ENCODE measurements at places on chromosomes 2 and 18.
A peak's percentile ranks its signal among the peaks of the same experiment; 100 is the strongest.

DNA sequence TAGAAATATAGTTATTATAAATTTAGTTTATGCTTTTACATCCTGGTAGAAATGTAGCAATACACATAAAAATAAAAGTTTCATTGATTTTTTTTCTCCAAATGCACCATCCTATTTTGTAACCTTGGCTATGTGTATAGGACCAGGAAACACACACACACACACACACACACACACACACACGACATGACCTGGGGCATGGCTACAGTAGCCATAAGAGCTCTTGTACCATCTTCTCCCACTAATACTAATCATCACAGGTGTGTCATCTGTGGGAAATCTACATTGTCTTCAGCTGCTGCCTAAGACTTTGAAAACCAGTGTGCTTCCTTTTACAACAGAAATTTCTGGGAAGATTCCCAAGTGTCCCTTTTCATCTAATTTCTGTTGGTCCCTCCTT is 144.3 kb downstream of the MCFD2 start:
- no peak overlapping the region for H3K27ac ChIP-seq
- H3K4me1 ChIP-seq, result no peaks in the 10 kb centered on the region
- no peaks in the 10 kb centered on the region for H3K36me3 ChIP-seq
- no peak for DNase-seq

DNA sequence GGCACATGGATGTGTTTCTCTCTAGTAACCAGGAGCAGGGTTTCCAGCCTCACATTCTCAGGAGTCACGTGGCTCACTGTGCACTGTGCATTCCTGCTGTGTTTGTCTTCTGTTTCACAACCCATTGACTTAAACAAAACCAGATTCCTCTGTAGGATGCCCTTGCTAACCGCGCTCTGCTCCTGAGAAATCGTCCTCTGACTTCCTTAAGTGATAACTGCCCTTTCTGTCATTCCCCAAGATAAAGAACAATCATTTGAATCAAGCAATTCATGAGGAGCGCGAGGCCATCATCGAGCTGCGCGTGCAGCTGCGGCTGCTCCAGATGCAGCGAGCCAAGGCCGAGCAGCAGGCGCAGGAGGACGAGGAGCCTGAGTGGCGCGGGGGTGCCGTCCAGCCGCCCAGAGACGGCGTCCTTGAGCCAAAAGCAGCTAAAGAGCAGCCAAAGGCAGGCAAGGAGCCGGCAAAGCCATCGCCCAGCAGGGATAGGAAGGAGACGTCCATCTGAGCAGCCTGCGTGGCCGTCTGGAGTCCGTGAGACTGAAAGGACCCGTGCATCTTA is 60.2 kb downstream of the RALBP1 start:
- no peak for DNase-seq
- no peak overlapping the region for H3K27ac ChIP-seq
- no peaks in the 10 kb centered on the region for H3K27me3 ChIP-seq
- peaks cover 20% of the 10 kb centered on the region for H3K36me3 ChIP-seq

- DNase-seq, result no peak
- no peaks in the 10 kb centered on the region for H3K36me3 ChIP-seq
- no peak overlapping the region for H3K27ac ChIP-seq
Measured at GRCh38 chr2:192379736-192380135, 185.0 kb upstream of the TMEFF2 start.

- peak; percentile 42 for DNase-seq
- no peak overlapping the region for H3K27ac ChIP-seq
- H3K4me1 ChIP-seq, result peaks cover 6% of the 10 kb centered on the region
- H3K36me3 ChIP-seq, result no peaks in the 10 kb centered on the region
- H3K27me3 ChIP-seq, result peaks cover 80% of the 10 kb centered on the region
- H3K4me3 ChIP-seq, result peak overlapping the region; percentile 66
Measured at GRCh38 chr2:20447437-20448245, 767 bp downstream of the RHOB start.

GRCh38 chr2:218880102-218880858 is at the start of gene WNT10A:
TSS of gene WNT10A (plus strand) at chr2:218880852. CDS start at chr2:218880996, 144 bp downstream.
- peaks cover 98% of the 10 kb centered on the region for H3K27me3 ChIP-seq
- peak within 1 kb of the TSS; percentile 37 for H3K4me3 ChIP-seq
- no peak within 1 kb of the TSS for H3K27ac ChIP-seq

- H3K4me3 ChIP-seq, result no peak overlapping the region
- peaks cover 7% of the 10 kb centered on the region for H3K4me1 ChIP-seq
- no peaks in the 10 kb centered on the region for H3K27me3 ChIP-seq
Measured at GRCh38 chr2:63871864-63872263, 30.2 kb downstream of the UGP2 start.

DNA sequence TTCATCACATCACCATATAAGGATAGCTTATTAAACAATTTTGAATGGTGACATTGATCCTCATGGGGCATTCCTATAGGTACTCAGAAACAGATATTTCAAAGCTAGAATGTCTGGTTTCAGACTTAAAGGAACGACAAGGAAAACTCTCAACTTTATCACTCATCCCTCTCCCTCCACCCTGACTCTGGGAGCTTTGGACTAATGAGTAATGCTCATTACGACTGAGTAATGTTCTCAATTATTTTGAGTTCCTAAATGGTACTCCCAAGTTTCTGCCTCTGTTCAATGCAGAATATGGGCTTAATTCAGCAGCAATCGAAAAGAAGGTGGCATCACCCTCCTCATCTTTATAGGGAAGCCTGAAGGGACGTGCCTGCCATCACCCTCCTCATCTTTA is 43.4 kb downstream of the RFX8 start:
- H3K27ac ChIP-seq, result no peak overlapping the region
- no peak for DNase-seq
- peaks cover 12% of the 10 kb centered on the region for H3K27me3 ChIP-seq
